Type B pancreatic cell (in vitro differentiated cells): ENCODE measurements at places on chromosomes 5 and 9.

- DNase-seq = no peak
These were observed 354.5 kb upstream of the FTMT start for GRCh38 chr5:121497176-121497575.

GRCh38 chr5:107242411-107243219 is 428.1 kb downstream of the EFNA5 start:
- DNase-seq = no peak

GRCh38 chr5:112625689-112626438 is 111.8 kb upstream of the APC start:
- no peak for DNase-seq

DNA sequence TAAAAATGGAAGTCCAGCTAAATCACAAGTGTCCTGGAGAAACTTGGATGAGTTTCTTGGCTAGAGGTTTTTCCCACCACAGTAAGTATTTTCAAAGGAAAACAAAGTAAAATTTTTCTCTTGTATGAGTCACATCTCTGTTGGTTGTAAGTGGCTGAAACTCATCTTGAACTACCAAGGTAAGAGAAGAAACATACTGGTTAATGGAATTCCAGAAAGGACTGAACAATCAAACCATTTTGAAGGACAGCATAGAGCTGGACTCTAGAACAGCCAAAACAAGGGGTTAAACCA is 102.8 kb upstream of the CDKN2B start:
- DNase-seq = no peak

- no peak for DNase-seq
These were observed 4.1 kb downstream of the SLC31A2 start for GRCh38 chr9:113154946-113155345.

DNA sequence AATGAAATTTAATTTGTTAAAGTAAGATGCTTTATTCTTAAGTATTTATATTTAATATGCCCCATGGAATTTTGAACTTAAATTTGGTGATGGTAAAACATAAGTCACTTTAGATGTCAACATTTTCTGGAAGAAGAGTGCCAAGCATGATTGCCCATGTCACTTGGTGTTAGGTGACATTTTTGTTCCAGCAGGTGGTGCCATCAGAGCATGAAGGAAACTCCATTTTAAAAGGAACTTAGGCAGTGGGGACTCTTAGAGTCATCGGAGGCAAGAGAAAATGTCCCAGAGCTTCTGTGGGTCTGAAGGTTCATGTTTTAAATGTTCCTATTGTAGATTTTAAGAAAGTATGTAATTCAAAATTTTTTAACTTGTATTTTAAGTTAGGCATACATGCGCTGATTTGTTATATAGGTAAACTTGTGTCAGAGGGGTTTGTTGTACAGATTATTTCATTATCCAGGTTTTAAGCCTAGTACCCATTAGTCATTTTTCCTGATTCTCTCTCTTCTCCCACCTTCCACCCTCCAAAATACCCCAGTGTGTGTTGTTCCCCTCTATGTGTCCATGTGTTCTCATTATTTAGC is 789.3 kb downstream of the SEMA5A start:
- no peak for DNase-seq

DNA sequence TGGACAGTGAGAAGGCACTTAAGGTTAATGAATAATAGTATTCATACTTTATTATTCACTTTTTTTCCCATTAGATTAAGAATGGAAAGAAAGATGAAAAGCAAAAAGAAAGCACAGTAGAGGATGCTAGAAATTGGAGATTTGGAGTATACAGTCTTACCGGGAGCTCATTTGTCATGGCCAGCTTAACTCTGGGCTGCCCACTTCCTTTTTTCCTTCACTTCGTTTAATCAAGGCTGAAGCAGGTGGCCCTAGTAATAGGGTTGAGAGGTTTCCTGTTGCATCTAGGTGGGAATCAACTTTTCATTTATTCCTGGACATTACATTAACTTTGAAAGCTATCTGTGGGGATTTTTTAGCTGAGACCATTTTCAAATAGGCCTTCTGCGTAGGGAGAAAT is 57.0 kb upstream of the MEGF10 start:
- DNase-seq = no peak

DNA sequence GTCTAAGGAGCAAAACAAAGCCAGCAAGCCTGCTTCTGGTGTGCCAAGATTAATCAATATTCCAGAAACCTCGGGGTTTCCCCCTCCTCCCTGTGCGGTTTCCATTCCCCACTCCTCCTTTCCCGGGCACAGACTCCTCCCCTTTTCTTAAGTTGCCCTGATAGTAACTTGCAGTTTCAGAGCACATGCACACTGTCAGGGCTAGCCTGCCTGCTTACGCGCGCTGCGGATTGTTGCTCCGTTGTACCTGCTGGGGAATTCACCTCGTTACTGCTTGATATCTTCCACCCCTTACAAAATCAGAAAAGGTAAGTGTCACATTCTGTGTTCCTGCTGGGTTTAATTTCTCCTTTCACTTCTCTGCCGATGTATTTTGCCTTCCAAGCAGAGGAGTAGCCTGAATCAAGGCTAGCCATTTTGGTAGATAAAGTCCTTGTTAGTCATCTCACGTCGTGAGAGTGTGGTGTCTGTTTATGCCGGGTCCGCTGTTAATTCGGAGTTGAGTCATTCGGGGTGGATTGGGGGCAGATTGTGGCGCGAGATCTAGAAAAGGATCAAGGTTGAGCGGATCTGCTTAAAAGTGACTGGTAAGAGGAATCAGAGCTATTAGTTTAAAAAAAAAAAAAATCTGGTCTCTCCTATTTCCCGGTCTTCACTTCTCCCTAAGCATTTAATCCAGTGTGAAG is at the start of gene SLC1A3:
SLC1A3 (plus strand) TSS at position 179 of the 686 bp plus-strand sequence. CDS start 1,818 bp downstream, outside the sequence.
- no peak for DNase-seq

DNA sequence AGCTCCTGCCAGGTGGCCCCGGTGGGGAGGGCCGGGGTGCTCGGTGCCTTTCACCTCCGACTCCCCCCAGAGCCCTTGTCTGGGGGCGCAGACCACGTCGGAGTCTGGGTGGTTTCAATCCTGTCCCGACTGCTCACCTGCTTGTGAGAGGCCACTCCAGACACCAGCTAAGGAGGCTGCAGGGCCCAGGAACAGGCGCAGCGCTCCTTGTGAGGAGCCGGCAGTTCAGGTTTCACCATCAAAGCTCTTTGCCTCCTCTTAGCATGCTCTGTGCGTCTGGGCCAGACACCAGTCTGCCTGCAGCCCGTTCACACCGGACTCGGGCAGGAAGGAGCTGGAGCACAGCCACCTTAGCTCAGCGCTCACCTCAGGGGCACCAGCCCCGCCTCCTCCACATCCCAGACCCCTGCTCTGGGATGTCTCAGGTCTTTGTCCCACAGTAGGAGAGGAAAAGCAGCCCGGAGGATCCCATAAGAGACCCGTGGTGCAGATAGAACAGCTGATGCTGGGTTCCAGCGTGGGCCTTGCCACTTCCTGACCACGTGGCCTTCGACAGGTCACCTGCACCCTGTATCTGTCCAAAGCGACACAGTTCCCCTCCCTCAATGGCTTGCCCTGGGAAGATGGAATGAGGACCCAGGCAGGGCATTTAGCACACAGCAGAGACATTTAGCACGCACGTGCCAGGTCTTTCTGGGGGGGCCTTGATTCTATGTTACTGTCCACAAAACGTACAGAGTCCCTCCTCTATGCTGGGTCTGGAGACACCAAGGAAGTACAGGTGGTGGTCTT is 106.2 kb upstream of the LMX1B start:
- DNase-seq = no peak
